ENCODE measurements at places on chromosomes 12 and 14.

DNA sequence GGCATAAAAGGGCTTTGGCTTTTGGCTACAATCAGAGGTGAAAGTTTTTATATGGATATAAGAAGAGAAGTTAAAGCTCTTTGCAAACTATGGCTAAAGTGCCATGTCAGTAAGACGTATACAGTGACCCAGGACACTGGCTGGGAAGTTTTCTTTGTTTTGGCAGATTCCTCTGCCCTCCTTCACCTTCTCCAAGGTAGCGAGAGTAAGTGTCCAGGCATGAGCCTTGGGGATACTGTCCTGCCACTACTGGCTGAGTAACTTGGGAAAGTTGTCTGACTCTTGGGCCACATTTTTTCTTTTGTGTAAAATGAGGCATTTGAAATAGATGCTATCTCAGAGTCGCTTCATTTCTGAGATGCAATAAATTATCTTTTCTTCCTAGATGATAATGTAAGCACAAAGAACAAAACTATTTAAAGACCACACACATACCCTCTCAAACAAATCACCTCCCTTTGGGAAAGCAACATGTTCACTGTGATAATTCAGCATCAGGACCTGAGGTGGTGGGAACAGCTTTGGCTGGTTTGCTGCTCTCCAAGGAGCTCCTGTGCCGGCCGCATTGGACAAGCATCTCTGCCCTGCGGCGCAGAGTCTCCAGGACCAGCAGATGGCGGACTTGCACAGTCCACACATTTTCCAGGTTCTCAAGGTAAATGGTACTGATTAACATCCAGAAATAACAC lies 106.3 kb downstream of the PTCSC3 start:
- peak; percentile 23 for DNase-seq

DNA sequence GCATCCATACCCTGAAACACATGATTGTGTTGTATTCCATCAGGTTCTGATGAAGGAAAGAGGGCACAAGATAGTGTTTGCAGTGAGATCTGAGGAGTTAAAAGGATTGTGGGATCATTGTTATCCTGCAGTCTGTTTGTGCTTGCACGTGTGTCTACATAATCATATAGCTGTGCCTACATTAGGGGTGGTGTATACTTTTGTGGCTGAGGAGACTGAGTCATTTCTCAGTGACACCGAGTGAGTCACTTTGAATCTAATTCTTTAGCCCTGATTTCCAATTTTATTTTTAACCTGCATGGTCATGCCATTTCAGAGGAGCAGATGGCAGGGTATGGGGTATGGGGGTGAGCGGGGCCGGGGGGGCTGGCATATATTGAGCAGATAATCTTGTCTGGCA lies 133.2 kb downstream of the ANO4 start:
- DNase-seq = no peak

- no peak for DNase-seq
These were observed 69.1 kb upstream of the DNM1L start for GRCh38 chr12:32609966-32610365.

GRCh38 chr12:21677622-21678277 lies 20.1 kb upstream of the LDHB start:
- DNase-seq = no peak

- DNase-seq = peak; percentile 12
These were observed 36.9 kb downstream of the PSEN1 start for GRCh38 chr14:73173092-73173735.

DNA sequence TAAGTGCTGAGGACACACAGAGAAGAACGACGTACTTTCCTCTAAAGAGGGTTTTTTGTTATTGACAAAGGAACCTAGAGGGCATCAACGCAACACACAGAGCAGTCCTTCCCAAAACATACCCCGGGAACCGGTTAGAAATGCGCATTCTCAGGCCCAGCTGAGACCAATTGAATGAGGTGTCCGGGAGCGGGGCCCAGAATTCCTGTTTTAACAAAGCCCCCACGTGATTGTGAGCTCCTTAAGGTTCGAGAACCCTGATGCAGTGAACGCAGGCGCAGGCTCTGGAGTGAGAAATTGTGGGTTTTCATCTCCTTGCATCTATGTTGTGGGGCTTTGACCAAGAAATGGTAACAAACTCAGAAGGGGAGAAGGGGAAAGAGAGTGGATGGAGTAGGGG lies 51.0 kb upstream of the TBX3 start:
- DNase-seq = no peak

- no peak for DNase-seq
These were observed 62.9 kb downstream of the DPF3 start for GRCh38 chr14:72830786-72831594.

DNA sequence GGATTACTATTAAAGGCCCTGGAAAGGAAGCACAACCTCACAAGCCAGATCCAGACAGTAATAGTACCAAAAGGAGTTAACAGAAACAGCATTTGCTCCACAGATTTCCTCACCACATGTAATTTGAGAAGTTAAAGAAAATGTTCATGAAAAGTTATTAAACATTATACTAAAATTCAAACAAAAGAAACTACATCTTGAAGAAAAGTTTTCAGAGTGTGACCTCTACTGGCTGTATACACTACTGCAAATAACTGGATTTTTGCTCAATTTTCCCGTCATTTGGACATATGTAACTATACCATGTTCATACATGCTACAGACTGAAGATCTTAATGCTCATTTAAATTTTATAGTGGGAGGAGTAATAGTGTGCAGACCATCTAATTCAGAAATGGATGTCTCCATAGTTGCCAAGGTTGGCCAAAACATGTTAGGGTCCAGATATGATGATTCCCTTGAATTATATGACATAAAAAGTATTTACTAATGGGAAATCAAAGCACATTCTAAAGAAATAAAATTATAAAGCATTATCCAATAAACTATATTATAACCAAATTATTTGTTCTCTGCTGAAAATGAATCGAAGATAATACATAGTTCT lies 5.6 kb downstream of the KRR1 start:
- no peak for DNase-seq

DNA sequence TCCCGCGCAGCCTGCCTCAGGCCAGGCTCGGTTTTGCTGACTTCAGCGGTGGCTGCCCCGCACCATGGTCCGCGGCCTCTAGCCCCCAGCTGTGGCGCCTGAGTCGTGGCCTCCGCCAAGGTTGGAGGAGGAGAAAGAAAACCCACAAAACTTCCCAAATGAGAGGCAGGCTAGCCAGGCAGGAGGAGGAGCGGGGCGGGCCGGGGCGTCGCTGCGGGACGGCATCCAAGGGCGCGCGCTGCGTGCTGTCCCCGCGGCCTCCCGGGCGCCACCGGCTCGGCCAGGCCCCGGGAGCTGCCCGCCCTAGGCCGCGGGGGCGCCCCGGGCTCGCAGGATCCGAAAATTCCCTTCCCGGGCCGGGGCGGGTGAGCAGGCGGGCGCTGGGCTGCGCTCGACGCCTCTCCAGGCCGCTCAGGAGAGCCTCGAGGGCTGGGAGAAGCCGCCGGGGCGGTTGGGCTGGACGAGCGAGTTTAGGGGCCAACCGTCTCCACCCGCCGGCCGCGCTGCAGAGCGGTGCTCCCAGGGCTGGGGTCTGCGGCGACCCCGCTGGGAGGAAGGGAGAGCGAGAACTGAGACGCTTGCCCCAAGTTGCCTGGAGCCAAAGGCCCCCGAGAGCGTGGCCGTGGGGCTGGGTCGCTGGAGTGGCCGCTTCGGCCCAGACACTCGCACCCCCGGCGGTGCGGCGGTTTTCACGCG lies at the start of gene EFS:
TSS of gene EFS (minus strand) at position 137 of the 696 bp plus-strand sequence. CDS start 147 bp downstream, outside the sequence.
- peak; percentile 16 for DNase-seq

- no peak for DNase-seq
These were observed 48.8 kb downstream of the LTBP2 start for GRCh38 chr14:74563233-74563585.

GRCh38 chr14:55771242-55771981 lies 191.4 kb downstream of the KTN1 start:
- DNase-seq = no peak

GRCh38 chr14:83548061-83548839 lies 1981.7 kb upstream of the FLRT2 start:
- DNase-seq = peak; percentile 8

DNA sequence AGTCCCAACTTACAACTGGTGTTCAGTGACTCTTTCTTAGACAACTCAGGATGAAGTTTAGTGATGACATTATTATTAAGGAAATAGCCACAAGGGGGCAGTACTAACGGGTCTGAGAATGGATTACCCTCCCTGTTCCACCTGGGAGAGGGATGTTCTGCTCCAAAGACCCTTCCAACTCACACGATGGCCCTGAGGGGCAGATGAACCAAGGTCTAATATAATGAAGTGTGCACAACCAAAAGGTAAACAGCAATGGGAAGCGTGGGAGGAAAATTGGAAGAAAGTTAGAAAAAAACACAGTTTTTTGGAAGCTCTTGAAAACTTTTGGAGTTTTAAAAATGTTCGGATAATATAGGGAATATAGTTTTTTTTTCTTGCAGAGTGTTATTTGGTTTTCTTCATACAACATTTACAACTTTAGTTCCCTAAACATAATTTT lies 24.0 kb downstream of the FGF6 start:
- DNase-seq = no peak

DNA sequence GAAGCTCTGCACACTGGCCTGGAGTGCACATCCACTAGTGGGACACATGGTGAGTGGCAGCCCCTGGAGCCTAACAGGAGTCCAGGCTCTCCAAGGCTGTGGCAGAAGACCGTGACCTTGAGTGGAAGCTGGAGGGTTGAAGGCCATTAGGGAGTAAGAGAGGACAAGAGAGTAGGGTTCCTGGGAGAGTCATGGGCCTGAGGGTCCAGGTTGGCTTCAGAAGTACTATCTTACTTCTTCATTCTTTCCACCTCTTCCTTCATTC lies 406 bp downstream of the IL23A start:
- DNase-seq = no peak

DNA sequence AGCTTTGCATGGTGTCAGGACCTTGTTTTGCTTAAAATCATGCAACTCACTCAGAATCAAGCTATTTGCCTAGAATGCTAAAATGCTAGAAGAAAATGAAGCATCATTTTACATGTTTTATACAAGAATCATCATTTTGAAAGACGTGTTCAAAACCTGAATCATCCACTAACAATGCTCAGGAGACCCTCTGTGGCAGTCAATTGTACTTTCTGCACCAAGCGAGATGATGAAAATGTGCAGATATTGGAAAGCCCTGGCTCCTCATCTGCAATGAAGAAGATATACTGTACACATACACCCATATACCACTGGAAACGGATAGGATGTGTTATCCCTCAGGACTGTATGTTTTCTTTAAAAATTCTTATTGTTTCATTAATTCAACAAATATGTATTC lies 92.7 kb downstream of the DYRK2 start:
- no peak for DNase-seq

DNA sequence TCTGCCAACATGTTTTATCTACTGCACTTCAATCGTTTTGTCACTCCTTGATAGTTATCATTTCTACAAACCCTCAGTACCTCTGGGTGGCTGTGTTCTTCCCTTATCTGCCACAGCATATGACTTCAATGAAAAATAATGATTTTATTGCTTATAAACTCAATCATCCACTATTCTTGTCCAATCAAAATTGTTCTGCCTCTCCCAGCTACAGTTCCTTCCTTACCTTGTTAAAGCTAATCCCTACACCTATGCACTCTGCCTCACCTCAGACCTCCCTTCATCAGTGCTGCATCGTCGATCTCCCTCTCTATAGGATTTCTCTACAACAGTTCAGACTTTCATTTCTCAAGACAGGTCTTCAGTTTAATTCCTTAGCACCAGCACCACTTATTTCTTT lies 58.8 kb downstream of the ERGIC2 start:
- no peak for DNase-seq

- no peak for DNase-seq
These were observed 55.7 kb upstream of the ABCD2 start for GRCh38 chr12:39675263-39675662.

DNA sequence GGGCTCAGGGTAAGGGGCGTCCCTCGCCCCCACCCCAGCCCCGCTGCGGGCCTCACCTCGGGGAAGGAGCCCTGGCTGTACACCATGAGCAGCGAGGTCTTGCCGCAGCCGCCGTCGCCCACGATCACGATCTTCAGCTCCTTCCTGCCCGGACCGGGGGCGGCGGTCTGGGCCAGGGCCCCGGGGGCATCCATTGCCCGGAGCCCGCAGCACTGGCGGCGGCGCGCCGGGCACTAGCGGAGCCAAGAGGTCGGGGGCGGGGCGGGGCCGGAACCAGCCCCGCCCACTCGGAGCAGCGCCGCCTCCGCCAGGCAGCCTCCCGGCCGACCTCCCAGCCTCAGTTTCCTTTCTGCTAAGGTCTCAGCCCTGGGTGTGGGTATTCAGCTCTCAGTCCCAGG lies at the start of gene RHOF:
TSS of gene RHOF (minus strand) at position 249 of the 398 bp plus-strand sequence. CDS start at position 194, 55 bp downstream.
- no peak for DNase-seq

- DNase-seq = no peak
These were observed 720.9 kb downstream of the AACS start for GRCh38 chr12:125786143-125786542.

GRCh38 chr12:78442454-78442801 lies 422.1 kb upstream of the SYT1 start:
- DNase-seq = no peak

- no peak for DNase-seq
These were observed 103.2 kb downstream of the SLC15A5 start for GRCh38 chr12:16174282-16174681.

DNA sequence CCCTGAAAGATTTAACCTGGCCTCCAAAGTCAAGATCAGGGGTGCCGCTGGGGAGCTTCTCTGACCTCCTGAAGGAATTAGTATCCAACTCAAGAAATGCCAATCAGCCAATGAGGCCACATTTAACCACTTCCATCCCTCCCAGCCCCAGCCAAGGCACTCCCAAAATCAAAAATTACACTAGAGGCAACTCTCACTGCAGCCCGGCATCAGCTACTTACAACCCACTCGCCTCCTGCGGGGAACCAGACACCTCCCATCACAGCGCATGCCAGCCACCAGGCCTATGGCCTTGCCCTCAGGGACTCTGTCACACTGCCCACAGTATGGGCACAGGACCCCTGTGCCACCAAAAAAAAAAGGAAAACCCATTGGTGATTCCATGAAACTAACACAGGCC lies 62.3 kb upstream of the DDX11 start:
- DNase-seq = no peak

DNA sequence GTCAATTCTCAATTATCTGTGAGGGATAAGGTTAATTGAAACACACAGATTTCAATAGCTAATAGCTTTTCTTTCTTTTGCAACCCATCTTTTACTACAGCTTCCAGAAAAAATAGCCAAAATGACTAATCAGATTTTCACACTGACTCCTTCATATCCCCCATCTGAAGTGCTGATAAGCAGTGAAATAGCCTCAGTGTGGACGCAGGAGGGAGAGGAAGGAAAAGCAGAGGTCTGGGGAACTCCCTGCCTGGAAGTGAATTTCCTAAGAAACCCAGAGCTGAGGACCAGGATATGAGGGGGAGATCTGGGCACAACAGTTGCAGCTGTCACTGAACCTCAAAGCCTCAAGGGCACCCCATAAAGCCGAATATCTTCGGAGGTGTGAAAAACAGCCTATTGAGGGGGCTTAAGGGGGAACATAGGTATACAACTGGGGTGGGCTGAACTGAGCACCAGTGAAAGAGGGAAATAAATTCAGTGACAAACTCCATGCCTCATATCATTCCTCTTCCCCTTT lies 60.9 kb downstream of the EMP1 start:
- DNase-seq = no peak

DNA sequence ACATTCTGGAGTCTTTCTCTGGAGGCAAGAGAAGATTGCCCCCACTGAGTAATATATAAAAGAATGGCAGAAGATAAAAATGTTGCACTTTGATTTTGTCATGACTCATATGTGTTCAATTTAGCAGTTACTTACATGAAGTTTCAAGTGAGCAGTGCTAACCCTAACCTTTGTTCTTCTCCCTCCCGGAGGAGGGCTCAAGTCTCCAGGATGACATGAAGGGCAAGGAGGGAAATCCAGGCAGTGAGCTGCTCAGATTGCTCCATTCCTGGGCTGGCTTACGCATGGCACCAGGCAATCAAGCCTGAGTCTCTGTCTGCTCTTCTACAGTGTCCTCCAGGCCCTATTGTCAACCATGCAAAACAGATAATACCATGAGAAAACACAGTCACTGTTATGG lies 322.3 kb downstream of the DUSP6 start:
- DNase-seq = no peak
